ENCODE measurements at places on chromosomes 1 and 21.
A peak's percentile ranks its signal among the peaks of the same experiment; 100 is the strongest.

- DNase-seq: no peak
These were observed 19.5 kb upstream of the TNFRSF1B start for GRCh38 chr1:12147201-12147701.

- DNase-seq: no peak
These were observed 34.2 kb downstream of the L1TD1 start for GRCh38 chr1:62228883-62229187.

- DNase-seq: no peak
These were observed 62.6 kb downstream of the CD46 start for GRCh38 chr1:207814469-207814868.

DNA sequence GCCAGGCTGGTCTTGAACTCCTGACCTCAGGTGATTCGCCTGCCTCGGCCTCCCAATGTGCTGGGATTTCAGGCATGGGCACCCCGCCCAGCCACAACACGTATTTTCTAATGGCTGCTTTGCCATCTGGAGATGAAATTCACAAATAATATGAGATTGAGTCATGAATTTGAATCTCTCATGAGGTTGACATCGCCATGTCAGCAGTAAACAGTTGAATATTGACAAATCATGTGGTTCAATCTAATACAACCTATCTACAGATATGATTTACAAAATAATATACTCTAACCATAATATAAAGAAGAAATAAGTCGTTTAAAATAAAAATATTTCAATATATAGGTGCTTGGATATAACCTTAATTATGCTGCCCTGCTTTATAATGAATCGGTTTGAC lies 42.1 kb downstream of the MYOM3 start:
- no peak for DNase-seq

GRCh38 chr1:203992440-203992839 lies 80.5 kb upstream of the SOX13 start:
- no peak for DNase-seq

DNA sequence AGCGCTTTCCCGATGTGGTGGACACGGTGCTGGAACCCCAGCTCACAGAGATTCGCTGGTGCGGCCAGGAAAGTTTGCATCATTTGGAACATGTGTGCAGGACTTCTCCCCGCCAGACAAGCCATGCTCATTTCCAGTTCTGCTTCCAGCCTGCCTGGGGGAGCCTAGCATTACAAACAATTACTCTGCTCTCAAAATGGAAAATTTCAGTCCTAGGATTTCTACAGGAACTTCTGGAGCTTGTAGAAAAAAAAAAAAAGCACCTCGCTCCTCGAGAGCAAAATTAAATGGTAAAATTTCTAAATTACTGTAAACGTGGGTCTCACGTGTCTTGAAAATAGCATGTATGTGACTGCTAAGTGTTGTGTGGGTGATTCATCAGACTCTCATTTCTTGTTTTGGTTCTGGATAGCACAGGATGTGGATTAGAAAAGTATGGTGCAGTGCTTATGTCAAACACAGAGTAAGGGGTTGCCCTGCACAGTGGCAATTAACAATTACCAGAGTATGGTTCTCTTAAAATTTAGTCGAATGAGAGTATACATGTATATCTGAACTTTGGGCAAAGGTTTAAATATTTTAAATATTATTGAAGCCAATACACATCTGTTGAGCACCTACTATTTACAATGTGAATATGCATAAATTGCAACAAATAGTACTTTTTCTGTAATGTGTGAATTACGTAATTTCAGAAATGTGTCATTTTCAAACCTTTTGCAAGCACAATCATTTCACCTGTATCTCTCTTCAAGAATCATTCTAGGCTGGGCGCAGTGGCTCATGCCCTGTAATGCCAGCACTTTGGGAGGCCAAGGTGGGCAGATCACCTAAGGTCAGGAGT lies 61.8 kb upstream of the PTGFRN start:
- no peak for DNase-seq

DNA sequence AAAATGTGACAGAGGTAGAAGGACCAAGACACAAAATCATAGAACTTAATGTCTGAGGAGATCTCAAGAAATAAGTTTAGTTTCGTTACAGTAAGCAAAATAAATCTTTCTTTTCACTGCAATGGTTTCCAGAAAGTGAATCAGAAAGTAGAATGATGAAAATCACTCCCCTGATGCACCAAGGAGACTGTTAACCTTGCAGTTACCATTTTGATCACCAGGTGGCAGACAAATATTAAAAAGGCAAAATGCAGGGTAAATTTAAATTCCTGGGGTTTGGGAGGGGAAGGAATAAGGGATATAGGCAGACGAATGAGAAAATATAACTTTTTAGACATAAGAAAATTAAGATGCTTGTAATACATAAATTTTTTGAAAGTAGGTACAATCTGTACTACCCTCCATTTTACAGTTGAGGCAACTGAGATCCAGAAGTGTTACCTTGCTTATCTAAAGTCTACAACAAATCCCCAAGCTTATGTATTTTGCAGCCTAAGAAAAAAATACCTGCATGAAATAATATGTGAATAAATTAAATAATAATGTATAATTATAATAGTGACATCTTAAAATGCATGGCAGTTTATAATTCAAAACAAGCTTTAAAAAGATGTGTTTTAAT lies 253.2 kb downstream of the CRB1 start:
- DNase-seq: peak; percentile 7

GRCh38 chr1:31111290-31111951 lies 45.9 kb upstream of the PUM1 start:
- no peak for DNase-seq

GRCh38 chr21:18869104-18869503 lies 465.5 kb upstream of the TMPRSS15 start:
- no peak for DNase-seq

DNA sequence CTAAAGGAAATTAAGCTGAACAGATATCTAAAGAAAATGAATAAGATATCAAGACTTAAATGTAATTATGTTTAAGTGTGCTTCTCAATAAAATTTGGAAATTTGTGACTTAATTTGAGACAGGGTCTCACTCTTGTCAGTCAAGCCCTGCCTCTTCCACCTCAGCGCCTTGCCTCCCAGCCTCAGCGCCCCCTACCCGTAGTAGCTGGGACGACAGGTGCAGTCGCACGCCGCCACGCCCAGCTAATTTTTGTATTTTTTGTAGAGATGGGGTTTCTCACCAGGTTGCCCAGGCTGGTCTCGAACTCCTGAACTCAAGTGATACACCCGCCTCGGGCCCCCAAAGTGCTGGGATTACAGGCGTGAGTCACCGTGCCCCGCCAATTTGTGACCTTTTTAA lies 117.0 kb downstream of the CLEC20A start:
- DNase-seq: no peak

GRCh38 chr1:178091986-178092745 lies 1.7 kb upstream of the RASAL2 start:
- DNase-seq: no peak

DNA sequence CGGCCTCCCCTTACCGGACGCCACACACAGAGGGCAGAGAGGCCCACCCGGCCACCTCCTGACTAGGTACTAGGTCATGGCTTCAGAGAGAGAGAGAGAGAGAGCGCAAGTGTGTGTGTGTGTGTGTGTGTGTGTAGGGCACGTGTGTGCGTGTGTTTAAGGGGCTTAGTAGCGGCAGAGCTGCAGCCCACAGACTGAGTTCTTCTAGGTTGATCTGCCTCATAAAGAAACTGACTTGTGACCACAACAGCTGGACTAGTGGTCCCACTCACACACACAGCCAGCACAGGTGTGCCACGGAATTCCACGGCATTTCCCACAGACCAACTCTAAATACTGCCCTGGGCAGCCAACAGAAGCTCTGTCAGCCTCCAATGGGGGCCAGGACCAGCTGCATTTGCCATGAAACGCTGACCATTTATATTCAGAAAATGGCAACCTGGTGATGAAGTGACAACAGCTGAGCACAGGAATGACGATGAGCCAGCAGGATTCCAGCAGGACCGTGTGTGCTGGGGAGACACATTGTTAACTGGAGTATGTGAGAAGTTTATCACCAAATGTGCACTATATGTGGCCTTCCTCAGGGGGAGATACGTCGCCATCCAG lies 38.8 kb upstream of the GPR153 start:
- no peak for DNase-seq

GRCh38 chr1:155198547-155198906 lies 9.2 kb downstream of the THBS3 start:
- DNase-seq: no peak

- DNase-seq: no peak
These were observed 120.3 kb downstream of the PTPRU start for GRCh38 chr1:29356663-29357062.

DNA sequence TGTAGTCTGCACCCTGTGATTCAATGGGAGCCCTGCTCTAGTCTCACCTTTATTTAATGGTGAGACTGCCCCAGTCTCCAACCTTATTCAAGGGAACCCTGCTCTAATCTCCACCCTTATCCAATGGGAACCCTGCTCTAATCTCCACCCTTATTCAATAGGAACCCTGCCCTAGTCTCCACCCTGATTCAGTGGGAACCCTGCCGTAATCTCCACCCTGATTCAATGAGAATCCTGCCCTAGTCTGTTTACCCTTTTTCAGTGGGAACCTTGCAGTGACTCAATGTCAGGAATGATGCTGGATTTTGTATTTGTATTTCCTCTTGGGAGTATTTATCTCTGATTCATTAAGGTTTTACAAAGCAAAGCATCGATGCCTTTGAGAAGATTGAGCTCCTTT lies 39.5 kb downstream of the TRPM2 start:
- no peak for DNase-seq

- DNase-seq: no peak
These were observed 252.4 kb upstream of the KAZN start for GRCh38 chr1:14345946-14346550.

DNA sequence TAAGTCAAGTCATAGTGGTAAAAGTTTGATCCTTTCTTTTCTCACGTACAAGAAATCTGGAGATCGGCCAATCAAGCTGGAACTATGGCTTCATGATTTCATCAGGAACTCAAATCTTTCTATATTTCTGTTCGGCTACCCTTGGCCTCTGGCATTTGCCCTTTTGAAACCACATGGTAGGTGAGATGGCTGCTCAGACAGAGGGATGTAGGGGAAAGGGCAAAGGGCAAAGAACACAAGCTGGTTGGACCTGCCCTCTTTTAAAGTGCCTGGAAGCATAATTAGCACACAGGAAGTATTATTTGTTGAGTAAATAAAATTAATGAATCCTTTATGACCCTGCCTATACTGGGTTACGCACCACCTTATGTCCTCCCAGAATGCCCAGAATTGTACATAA lies 11.5 kb upstream of the RGS1 start:
- no peak for DNase-seq

DNA sequence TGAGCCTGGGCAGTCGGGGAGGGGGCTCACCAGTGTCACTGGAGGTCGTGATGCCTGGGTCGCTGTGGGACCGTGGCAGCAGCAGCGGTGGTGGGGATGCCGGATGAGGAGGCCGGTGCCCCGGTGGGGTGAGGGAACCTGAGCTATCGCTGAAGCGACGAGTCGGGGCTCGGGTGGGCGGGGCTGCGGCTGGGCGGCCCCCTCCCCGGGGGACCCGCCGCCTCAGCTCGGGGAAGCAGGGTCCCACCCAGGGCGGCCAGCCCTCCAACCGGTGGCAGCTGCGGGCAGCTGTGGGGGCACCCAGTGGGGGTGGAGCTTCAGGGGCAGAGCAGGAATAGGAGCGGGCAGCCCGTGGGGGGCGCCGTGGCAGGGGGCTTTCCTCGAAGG lies 5.0 kb downstream of the ENTREP3 start:
- no peak for DNase-seq

DNA sequence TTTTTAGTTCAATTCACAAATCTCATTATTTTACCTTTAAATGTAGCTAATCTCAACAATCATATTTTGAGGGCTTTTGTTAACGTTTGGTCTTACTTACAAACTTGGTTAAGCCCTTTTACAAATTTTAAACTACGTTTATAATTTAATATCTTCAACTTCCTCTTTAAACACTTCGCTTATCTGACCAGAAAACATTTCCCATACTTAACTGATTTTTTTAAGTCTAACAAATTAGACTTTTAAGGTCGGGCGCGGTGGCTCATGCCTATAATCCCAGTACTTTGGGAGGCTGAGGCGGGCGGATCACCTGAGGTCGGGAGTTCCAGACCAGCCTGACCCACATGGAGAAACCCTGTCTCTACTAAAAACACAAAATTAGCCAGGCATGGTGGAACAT lies 300.9 kb downstream of the LMX1A start:
- DNase-seq: no peak

DNA sequence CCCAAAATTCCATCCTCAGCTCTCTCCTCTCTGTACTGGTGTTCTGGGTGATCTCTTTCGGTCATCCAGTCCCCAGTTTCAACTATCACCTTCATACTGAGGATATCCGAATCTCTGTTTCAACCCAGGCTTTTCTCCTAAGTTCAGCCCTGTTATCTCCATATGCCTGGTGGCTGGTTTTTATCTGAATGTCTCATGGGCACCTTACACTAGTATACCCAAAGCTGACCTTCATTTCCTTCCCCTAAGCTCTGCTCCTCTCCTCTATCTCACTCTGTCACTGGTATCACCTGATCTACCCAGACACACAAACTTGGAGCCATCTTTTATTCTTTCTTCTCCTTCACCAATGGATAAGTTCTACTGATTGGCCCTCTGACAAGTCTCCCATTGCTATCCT lies 53.0 kb downstream of the LRRC71 start:
- no peak for DNase-seq

DNA sequence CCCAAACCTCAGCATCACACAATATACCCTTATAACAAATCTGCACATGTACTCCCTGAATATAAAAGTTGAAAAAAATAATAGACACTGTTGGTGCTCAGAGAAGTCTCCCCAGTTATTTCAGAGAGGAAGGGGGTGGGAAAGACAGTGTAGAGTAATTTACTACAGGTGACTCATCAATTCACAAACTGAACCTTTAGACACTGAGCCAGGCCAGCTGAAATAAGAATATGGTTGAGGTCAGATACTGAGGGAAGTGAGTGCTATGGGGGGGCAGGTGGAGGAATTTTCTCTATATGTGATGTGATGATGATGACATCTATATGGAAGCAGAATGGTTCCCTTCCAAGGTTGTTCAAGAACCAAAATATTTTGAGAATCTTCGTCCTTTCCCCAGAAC lies 50.1 kb downstream of the MRPL39 start:
- DNase-seq: no peak

- DNase-seq: no peak
These were observed 24.7 kb downstream of the TENT5C start for GRCh38 chr1:117630423-117630998.

DNA sequence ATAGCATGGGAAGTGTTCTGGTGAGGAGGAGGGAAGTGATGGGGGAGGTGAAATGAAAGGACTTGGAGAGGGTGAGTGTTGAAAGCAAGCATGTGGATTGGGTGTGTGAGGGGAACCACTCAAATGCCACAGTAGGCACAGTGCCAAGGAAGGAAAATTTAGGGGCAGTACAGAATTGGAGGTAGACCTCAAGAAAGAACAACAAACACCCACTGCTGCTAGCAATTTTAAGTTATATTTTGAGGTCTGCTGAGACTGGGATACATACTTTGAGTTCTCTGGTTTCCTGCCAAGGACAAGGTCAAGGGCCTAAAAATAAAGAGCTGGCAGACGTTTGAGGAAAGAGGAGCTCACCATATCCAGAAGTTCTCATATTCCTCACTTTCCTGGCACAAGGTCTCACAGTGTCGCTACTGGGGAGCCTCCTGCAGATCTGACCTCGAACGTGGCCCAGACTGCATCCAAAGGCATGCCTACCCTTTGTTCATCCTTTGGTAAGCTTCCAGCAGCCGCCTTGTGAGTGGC lies 104.0 kb downstream of the BRINP2 start:
- DNase-seq: no peak
